Uterus (tissue), 4 donors: ENCODE measurements at places on chromosomes 5 and 9. TPM values are rescaled to one million over a fixed set of nuclear protein-coding genes. Genes with fewer than 3 reads are reported as not detected.
A peak's percentile ranks its signal among the peaks of the same experiment; 100 is the strongest.

Gene DDX31
- total RNA-seq, result 5.9 TPM

Gene ANGPTL2
- total RNA-seq, result 36.5 TPM

- H3K4me1 ChIP-seq, result no peaks in the 10 kb centered on the region
- DNase-seq, result no peak
- H3K27me3 ChIP-seq, result no peaks in the 10 kb centered on the region
These were observed 56.0 kb upstream of the FAM174A start for GRCh38 chr5:100479079-100479688.

DNA sequence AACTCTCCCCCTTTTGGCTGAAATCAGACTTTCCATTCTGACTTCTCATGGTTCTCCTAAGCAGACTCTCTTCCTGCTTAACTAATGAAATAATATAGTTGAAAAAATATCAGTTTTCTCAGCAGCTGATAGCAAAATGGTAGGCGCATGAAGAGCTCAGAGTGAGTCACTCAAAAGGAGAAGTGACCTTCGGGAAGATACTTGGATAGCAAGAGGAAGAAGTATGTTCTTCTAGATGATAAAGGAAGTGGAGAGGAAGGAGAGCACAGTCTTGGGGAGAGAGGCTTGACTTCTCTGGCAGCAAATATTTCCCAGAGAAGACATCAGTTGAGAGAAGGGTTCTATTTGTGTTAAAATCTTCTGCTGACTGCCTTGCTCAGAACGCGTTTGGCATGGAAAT, 101.5 kb downstream of the TAF11L14 start:
- DNase-seq, result no peak
- H3K4me1 ChIP-seq, result no peaks in the 10 kb centered on the region
- no peak overlapping the region for H3K27ac ChIP-seq
- H3K27me3 ChIP-seq, result no peaks in the 10 kb centered on the region
- no peak overlapping the region for H3K4me3 ChIP-seq

- no peak overlapping the region for H3K27ac ChIP-seq
- no peaks in the 10 kb centered on the region for H3K4me1 ChIP-seq
- H3K36me3 ChIP-seq, result no peaks in the 10 kb centered on the region
- no peak overlapping the region for H3K4me3 ChIP-seq
- DNase-seq, result no peak
- H3K27me3 ChIP-seq, result no peaks in the 10 kb centered on the region
These were observed 190.2 kb upstream of the DMRTA1 start for GRCh38 chr9:22256381-22256780.

DNA sequence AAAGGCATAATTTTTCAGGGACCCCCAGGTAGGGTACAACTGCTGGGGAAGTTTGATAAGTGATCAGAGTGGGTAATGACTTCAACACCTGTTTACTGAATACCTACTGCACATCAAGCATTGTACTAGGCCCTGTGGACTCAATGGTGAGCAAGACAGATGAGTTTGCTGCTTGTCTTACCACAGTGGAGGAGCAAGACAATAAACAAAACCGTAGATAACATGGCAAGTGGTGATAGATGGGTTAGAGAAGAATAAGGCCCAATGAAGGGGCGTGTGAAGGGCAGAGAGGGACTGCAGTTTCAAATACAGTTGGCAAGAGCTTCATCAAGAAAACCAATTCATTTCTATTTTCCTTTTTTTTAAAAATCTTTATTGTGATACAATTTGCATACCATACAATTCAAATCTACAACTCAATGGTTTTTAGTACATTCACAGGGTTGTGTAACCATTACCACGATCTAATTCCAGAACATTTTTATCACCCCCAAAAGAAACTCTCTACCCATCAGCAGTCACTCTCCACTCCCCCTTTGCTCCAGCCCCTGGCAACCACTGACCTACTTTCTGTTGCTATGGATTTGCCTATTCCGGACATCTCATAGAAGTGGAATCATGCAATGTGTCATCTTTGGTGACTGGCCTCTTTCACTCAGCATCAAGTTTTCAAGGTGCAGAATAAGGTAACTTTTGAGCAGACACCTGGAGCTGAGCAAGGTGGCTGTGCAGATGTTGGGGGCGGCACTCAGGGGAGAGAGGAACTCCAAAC, 31.9 kb upstream of the HAND1 start:
- no peak for DNase-seq
- no peak overlapping the region for H3K27ac ChIP-seq
- no peak overlapping the region for H3K4me3 ChIP-seq
- no peaks in the 10 kb centered on the region for H3K4me1 ChIP-seq
- no peaks in the 10 kb centered on the region for H3K27me3 ChIP-seq
- no peaks in the 10 kb centered on the region for H3K36me3 ChIP-seq

GRCh38 chr5:142095651-142096330, 12.8 kb upstream of the NDFIP1 start:
- H3K27me3 ChIP-seq, result no peaks in the 10 kb centered on the region
- H3K4me1 ChIP-seq, result no peaks in the 10 kb centered on the region
- no peak overlapping the region for H3K4me3 ChIP-seq
- no peaks in the 10 kb centered on the region for H3K36me3 ChIP-seq
- no peak overlapping the region for H3K27ac ChIP-seq
- DNase-seq, result no peak

- no peak overlapping the region for H3K27ac ChIP-seq
- H3K4me3 ChIP-seq, result no peak overlapping the region
- no peak for DNase-seq
- no peaks in the 10 kb centered on the region for H3K4me1 ChIP-seq
These were observed 217.1 kb downstream of the TRIM32 start for GRCh38 chr9:116904165-116904564.

GRCh38 chr5:179314606-179315355, 30.5 kb downstream of the ADAMTS2 start:
- H3K4me3 ChIP-seq, result no peak overlapping the region
- H3K27ac ChIP-seq, result peak overlapping the region; percentile 79
- H3K4me1 ChIP-seq, result peaks cover 9% of the 10 kb centered on the region
- no peak for DNase-seq
- no peaks in the 10 kb centered on the region for H3K27me3 ChIP-seq
- no peaks in the 10 kb centered on the region for H3K36me3 ChIP-seq

- H3K4me1 ChIP-seq, result peaks cover 19% of the 10 kb centered on the region
- no peak for DNase-seq
- H3K4me3 ChIP-seq, result peak overlapping the region; percentile 39
- H3K27me3 ChIP-seq, result no peaks in the 10 kb centered on the region
- no peaks in the 10 kb centered on the region for H3K36me3 ChIP-seq
These were observed 2.9 kb downstream of the SNX18 start for GRCh38 chr5:54520438-54520846.

DNA sequence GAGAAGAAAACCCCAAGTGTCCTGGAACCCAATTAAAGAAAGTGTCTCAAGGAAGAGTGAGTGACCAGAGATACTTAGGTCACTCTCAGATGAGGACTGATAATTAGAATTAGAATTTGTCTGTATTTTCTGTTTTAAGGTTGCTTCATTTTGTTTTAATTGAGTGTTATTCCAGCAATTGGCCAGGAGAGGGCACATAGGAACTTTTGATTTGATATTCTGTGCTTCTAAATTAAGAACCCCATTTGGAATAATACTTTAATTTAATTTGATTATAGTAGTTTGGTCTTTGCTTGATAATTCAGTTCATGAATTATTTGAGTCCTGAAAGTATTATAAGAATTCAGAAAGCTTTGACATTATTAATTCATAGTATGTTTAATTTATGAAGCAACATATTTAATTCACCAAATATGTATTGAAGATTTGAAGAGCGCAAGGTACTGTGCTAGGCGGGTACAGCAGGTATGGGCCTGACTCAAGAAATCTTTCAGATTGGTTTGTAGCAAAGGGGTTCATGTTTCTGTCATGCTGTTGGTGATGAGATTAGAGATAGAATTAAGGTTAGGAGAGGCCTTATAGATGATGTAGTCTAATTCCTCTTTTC, 4.9 kb downstream of the MRPL22 start:
- no peak overlapping the region for H3K27ac ChIP-seq
- H3K4me1 ChIP-seq, result peaks cover 9% of the 10 kb centered on the region
- no peaks in the 10 kb centered on the region for H3K27me3 ChIP-seq

DNA sequence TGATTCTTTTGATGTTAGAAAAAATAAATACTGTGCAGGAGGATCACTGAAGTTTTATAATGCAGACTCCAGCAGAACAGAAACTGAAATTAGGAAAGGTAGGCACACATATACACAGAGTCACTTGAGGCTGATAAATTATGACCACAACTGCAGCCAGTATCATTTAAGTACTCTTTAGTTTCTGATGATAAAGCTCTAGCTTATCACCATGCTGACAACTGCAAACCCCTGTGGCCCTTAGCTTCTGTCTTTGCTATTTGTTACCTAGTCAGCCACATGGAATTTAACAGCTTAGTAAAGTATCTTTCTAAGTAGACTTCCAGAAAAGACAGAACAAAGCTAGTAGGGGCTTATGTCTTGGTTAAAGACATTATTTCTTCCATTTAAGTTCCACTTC, 734.8 kb upstream of the CDH6 start:
- H3K27ac ChIP-seq, result no peak overlapping the region
- no peak overlapping the region for H3K4me3 ChIP-seq
- H3K4me1 ChIP-seq, result no peaks in the 10 kb centered on the region
- H3K36me3 ChIP-seq, result no peaks in the 10 kb centered on the region
- H3K27me3 ChIP-seq, result no peaks in the 10 kb centered on the region
- DNase-seq, result no peak

GRCh38 chr5:180811623-180812124, 9.1 kb upstream of the MGAT1 start:
- H3K27me3 ChIP-seq, result no peaks in the 10 kb centered on the region
- H3K36me3 ChIP-seq, result no peaks in the 10 kb centered on the region
- no peaks in the 10 kb centered on the region for H3K4me1 ChIP-seq

- DNase-seq, result peak; percentile 35
- H3K4me3 ChIP-seq, result no peak overlapping the region
- H3K4me1 ChIP-seq, result peaks cover 9% of the 10 kb centered on the region
- no peaks in the 10 kb centered on the region for H3K36me3 ChIP-seq
These were observed 281.3 kb downstream of the ARHGAP26 start for GRCh38 chr5:143051244-143052058.
